NCI-H187 (cell line): ENCODE measurements at places on chromosomes 2 and 18.

GRCh38 chr2:8480915-8481314, 200.9 kb upstream of the ID2 start:
- DNase-seq = no peak

GRCh38 chr2:64336171-64336570, 117.8 kb upstream of the LGALSL start:
- no peak for DNase-seq

DNA sequence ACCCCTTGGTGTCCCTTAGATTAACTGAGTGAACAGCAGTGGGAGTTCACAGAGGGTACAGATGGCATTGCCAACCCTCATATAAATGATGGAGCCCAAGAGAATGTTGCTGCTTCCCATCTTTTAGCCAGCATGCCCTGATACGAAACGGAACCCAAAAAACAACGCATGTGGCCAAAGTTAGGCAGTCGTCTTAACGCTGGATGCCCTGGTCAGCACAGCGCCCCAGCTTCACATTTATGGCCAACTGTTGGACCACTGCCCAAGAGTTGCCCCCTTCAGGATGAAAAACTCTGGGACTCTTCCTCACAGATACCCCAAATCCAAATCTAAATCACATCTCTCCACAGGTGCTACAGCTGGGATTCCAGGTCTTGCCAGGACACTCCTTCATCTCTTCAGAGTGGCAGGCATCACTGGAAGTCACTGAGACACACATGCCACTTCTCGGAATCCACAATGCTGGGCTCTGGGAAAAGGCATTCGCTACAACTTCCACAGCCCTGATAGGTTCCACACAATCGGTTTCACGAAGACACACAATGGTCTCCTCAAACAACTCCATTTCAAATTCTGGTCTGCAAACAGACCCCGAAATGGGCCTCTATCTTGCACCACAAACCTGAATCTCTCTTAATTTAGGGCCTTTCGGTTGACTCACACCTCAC, 44.6 kb downstream of the LONRF2 start:
- DNase-seq = no peak

DNA sequence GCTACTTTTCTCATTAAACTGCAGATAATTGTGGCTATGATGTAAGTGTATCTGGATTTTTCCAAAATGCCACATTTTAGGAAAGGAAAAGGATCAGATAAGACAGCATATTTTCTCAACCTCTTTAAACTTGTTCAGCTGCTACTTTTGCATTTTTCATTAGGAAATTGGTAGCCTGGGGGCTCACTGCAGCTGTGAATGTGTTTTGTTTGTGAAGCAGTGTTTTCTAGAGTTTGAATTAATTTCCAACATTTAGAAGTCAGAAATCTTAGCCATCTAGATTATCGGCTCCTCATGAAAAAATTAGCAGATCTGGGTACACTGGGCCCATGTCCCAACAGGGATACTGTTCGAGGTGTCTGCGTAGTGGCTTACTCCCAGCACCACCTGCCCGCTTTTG, 56.3 kb upstream of the ZDBF2 start:
- no peak for DNase-seq

GRCh38 chr18:42298759-42299675, 344.0 kb downstream of the PIK3C3 start:
- DNase-seq = peak; percentile 16

GRCh38 chr2:24885221-24886125, 34.6 kb downstream of the ADCY3 start:
- DNase-seq = no peak

- DNase-seq = no peak
Measured at GRCh38 chr2:175575346-175576258, 394.1 kb upstream of the ATP5MC3 start.

DNA sequence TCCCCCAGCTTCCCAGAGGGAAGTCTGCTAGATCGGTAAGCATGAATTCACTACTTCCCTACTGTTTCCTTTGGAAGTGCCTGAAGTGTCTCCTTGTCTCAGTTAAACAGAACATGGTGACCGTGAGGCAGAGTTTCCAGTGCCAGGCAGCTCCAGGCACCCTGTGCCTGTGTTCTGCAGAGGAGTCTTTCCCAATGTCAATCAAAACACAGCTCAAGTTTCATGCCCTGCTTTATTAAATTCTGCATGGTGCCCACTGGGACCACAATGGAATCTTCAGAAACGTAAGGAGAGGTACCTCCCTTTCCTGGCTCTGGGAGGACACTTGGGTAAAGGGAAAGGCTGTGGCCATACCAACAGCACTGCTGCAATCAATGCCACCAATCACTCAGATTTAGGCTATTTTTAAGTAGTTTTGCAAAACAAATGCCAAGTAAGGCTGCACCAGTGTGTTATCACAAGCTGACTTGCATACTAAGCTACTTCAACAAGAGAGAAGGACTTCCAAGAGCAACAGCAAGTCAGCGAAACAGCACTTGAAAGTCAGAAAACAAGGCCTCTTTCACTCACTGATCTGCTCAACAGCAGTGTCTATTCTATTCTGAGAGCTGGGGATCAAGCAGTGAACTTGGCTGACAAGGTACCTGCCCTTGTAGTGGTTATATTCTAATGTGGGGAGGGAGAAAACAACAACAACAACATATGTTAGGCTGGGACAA, 14.9 kb downstream of the LPIN2 start:
- DNase-seq = no peak

DNA sequence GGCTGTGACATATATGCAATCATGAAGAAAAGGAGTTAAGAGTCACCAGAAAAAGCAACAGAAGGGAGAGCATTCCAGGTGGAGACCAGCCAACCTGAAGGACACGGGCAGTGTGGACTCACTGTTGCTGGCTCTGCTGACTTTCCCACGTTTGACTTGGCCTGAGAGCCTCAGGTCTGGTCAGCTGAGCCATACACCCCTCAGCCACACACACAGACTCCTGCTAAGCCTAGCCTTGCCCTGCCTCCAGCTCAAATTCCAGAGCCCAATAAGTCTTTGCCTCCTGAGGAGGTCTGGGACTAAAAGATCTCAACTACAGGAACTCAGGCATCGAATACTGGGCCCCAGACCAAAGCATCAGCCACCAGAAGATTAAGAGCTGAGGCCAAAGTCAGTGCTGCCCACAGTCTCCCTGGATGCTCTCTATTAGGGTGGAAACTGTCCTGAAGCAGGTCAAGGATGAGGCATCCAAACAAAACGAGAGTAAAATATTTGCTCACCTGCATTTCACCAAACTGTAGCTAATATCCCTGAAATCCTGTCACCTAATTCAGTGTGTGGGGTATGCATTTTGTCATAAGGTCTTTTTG, 23.3 kb downstream of the CACNB4 start:
- no peak for DNase-seq

GRCh38 chr2:60052601-60053000, 500.9 kb downstream of the BCL11A start:
- no peak for DNase-seq

GRCh38 chr2:118495290-118495689, 352.2 kb downstream of the EN1 start:
- DNase-seq = no peak
